ENCODE measurements at places on chromosomes 3 and 15.
A peak's percentile ranks its signal among the peaks of the same experiment; 100 is the strongest.

DNA sequence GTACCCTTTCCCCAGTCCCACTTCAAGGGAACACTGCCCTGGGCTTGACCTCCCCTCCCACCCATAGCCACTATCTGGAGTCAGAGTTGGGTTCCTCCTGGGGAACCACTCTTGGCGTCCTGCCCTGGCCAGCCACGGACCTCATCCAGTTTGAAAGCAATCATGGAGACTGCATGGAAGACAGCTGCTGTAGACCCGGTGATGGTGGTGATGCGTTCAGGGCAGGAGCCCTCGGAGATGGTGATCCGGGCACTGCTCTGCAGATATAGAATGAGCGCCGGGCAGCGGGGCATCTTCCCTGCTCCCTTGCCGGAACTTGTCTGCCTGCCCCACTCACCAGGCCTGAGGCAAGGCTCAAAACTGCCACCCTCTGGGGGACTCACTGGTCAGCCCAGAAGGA, 5.2 kb downstream of the GPR62 start:
- DNase-seq: no peak

GRCh38 chr3:142888099-142888480, 793 bp downstream of the PCOLCE2 start:
- peak; percentile 29 for DNase-seq

- no peak for DNase-seq
Measured at GRCh38 chr3:49716169-49716568, 3.3 kb downstream of the AMIGO3 start.

GRCh38 chr3:60301142-60301541, 950.1 kb downstream of the FHIT start:
- DNase-seq: no peak

DNA sequence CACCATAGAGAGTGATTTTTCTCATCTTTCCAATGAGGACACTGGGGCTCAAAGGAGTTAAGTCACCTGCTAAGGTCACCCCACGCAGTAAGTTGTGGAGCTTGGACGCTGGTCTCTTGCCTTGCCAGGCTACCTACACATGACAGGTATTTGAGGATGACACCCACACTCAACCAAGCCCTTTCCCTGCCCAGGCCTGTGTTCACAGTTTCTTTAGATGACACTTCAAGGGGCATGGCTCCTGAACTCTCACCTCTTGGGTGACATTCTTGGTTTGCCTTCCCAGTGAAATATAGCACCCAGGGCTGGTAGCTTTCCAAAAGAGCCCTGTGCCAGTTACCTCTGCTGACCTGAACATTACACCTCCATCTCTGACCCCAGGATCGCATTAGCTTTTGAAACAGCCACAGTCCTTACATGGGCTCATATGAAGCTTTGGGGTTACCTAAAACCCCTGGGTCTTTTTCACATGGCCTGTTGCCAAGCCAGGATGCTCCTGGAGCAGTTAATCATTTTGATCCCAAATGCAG, 148.0 kb downstream of the RPLP1 start:
- no peak for DNase-seq

GRCh38 chr15:50295966-50296365, 30.4 kb upstream of the HDC start:
- no peak for DNase-seq

DNA sequence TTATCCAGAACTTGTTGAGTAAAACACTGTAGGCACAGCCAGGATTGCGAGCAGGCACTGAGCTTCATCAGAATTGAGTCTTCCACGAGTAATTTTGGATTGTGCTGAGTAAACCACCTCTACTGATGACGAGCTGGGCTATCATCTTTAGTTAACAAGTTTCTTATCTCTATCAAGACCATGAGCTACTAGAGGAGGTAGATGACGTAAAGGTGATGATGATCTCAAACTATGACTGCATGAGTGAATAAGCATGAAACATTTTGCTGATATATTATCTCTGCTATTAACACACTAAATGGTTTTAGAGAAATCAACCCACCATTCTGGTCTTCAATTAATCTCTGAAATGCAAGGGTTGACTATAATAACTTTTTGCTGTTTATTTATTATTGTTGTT, 506.0 kb downstream of the GBE1 start:
- no peak for DNase-seq

- DNase-seq: peak; percentile 5
Measured at GRCh38 chr3:72661115-72661457, 187.2 kb downstream of the SHQ1 start.

GRCh38 chr15:88215066-88215648, 41.4 kb downstream of the NTRK3 start:
- DNase-seq: no peak

DNA sequence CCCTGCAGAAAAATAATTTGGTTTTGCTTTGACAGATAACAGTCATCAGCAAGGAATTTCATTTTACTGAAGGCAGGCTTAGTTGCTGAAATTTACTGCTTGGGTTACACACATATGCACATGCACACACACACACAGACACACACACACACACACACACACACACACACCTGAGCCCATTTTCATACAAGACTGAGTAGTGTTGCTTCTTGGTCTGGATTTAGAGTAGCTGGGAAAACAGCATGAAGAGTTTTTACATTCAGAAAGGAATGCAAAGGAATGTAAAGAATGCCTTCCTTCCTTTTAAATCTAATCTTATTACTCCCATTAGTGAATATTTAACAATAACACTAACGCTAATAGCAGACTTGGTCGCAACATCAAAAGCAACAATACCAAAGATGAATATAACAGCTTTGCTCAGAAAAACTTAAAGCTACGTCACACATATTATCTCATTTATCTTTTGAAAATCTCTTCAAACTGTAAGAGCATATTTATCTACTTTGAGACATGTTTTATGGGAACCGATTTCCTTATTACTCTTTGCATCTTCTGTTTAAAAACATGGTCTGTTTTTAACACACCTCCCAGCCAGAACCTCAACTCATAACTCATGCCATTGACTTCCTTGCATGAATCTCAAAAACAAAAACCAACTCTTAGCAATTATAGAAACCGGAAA, 32.5 kb downstream of the RFTN1 start:
- DNase-seq: peak; percentile 10

GRCh38 chr3:174023421-174023820, 625.9 kb downstream of the NLGN1 start:
- no peak for DNase-seq

DNA sequence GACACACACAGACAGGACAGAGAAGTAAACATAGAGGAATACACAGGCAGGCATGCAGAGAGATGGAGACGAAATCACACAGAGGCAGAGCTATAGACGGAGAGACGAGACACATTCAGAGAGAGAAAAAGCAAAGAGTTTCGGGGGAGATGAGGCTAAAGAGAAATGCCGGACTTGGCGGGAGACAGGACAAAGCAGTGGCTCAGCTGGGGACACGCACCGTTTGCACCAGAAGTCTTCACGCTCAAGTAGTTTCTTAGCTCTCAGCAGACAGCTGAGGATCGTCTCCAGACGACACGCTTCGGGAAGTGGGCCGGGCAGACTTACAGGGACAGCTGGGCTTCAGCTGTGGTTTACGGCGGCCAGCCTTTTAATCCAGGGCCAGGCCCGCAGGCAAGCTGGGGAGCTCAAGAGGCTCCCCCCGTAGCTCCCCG, 56.2 kb upstream of the DLG1 start:
- DNase-seq: peak; percentile 88

GRCh38 chr15:57555270-57555669, 36.4 kb upstream of the MYZAP start:
- DNase-seq: no peak

- no peak for DNase-seq
Measured at GRCh38 chr3:149114458-149114857, 15.0 kb upstream of the HPS3 start.

DNA sequence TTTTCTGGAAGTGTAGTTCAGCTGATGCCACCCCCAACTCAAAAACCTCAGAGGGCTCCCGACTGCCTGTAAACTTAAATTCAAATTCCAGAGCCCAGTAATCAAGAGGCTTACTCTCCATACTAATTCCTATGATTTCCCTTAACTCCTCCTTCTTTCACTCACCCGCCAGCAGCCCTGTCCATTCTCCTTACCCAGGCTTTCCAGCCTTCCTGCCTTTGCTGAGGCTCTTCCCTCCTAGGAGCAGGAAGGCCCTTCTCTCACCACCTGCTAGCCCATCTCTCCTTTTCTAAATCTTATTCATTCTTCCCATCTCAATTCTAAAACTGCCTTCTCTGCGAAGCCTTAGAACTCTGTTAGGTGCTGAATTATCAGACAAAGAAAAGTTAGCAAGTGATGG, 30.4 kb downstream of the RORA start:
- no peak for DNase-seq

GRCh38 chr15:75736256-75736655, 23.6 kb upstream of the CSPG4 start:
- DNase-seq: no peak

DNA sequence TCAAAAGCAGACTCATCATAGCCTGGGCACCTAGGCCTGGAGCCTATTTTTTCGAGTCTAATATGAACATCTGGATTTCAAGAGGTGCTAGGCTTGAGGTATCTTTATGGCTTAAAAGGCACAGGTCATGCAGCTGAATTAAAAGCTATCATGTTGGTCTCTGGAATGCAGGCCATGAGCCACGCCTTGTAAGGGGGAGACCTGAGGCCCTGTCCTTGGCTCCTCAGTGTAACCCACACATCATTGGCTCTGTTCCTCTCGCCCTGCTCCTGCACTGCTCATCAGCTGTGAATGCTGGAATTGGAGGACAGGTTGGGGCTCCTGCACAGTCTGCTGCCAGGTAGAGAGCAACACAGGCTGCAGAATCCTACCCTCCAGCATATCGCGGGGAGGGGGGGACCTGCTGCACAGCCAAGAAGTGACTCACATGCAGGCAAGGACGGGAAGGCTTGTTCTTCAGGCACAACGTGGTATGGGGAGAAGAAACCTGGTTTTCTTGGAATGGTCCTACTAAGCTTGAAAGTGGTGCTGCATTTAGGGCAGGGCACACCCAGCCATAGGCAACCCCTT, 146.0 kb downstream of the CHST2 start:
- peak; percentile 14 for DNase-seq

DNA sequence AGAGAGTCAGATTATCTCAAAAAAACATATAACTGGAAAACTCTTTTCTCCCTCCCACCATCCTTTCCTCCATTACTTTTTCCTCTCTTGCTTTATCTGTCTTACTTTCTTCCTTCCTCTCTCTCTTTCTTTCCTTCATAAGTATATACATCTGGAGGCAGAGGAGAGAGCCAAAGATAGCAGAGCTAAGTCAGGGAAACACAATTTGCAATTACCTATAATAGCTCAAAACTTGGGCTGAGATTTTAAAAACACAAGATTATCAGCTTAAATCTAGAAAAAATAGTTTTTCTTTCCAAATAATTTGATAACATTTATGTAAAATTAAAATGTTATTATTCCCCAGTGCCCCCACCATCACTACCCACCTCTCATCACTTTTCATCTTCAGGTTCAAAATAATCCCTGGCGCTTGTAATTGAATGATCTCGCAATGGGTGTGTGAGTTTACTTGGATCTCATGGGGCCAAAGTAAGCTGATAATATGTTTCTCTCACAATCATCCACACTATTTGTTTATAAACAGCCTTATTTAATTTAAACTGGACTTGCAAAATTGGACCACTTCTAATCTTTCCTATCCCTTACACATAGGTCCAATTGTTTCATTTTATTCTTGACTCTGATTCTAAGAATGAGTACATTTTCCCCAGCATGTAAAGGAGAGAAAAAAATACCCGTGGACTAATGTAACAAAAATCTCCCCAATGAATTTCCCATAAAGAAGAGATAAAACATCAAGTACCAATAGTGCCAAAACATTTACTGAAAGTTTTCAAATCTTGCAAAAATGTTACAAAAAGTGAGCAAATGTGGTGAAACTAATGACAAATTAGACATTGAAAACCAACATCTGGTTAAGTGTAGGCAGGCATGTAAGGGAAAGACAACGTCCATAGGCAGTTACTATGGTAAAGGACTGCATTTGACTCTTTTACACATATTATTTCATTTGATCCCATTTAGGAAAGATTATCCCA, 236.9 kb downstream of the DTWD1 start:
- DNase-seq: no peak

DNA sequence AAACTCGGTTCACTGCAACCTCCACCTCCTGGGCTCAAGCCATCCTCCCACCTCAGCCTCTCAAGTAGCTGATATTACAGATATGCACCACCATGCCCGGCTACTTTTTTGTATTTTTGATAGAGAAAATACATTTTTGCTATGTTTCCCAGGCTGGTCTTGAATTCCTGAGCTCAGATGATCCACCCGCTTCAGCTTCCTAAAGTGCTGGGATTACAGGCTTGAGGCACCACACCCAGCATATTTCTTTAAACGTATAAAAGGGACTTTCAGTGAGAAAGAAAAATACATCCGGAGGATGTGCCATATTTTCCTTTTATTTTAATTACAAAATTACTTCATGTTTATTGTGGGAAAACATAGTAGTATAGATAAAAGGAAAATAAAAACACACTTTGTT, 55.2 kb downstream of the RPL39L start:
- DNase-seq: no peak

- peak; percentile 64 for DNase-seq
Measured at GRCh38 chr3:10758304-10759037, 57.6 kb upstream of the SLC6A11 start.

GRCh38 chr3:111712294-111713167, 117.4 kb upstream of the ZBED2 start:
- peak; percentile 78 for DNase-seq

- no peak for DNase-seq
Measured at GRCh38 chr3:133967992-133968892, 61.5 kb downstream of the SLCO2A1 start.

- DNase-seq: peak; percentile 57
Measured at GRCh38 chr3:52827441-52827840, 3.0 kb downstream of the ITIH4 start.

- no peak for DNase-seq
Measured at GRCh38 chr3:40502034-40502433, 3.8 kb upstream of the ZNF620 start.

DNA sequence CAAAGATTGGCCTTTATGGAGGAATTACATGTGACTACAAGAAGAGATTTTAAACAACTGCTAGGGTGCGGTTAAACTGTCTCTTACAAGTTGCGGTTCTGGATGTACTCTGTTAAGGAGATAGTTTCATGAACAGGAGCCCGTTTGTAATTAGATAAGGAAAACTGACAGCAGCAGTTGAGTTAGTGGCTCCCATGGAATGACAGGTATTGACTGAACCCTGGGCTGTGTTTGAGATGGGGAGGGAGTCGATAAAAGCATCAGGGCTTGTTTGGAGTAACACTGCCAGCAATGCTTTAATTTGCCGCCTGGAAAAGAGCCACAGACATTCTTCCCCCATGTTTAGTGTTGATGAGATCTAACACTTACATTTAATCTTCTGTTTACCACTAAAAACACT, 139.9 kb downstream of the ROBO2 start:
- DNase-seq: no peak

- DNase-seq: no peak
Measured at GRCh38 chr3:196624067-196624790, 15.3 kb upstream of the NRROS start.

GRCh38 chr15:68821841-68822381, 1.2 kb upstream of the ANP32A start:
- DNase-seq: no peak

DNA sequence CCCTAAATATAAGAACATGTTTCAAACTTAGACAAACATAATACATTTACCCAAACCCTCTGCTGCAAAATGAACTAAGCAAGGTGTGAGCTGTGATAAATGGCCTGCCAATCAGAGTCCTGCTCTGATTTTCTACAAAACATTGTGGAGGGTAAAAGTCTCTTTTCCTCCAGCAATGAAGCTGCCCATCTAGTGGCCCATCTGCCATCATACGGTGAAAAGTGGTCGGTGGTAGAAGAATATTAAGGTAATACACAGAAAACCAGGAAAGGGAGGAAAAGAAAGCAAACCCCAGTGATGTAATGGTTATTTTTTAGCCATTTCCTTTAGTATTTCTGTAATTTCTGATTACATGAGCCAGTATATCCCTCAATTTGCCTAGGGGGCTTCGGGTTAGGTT, 838.1 kb downstream of the TBL1XR1 start:
- no peak for DNase-seq
